ENCODE measurements at places on chromosomes 13 and 19.

DNA sequence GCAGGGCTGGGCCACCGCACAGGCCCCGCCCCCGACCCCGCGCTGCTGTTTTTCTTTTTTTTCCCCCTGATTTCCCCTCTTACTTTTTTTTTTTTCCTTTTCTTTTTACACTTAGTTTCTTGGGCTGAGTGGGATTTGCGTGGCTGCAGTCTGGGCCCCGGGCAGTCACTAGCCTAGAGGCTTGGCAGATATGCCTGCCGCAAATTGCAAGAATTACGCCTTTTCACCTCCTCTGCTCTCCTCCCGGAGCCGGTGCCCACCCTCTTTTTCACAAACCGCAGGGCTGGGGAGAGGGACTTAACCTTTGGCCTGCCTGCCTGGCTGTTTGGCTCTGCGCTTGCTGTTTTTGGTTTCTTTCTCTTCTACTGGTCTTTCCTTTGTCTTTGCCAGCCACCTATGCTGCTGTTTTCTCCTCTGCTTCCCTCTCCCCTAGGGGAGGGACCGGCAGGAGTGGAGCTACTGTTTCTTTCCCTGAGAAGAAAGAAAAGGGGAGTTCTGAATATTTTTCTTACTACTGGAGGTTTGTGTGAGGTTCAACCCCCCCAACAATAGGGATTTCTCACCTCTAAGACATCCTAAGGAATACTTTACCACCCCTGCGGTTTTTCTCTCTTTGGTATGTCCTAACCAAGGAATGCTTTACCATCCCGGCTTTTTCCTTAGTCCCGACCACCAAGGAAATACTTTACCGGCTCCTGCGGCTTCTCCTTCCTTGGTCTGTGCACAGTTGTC is 11.0 kb downstream of the ZNF552 start:
- H3K4me3 ChIP-seq = peak overlapping the region; percentile 89
- peaks cover 6% of the 10 kb centered on the region for H3K36me3 ChIP-seq
- DNase-seq = peak; percentile 45
- H3K27me3 ChIP-seq = no peaks in the 10 kb centered on the region
- H3K4me1 ChIP-seq = peaks cover 40% of the 10 kb centered on the region
- peak overlapping the region; percentile 97 for H3K27ac ChIP-seq

DNA sequence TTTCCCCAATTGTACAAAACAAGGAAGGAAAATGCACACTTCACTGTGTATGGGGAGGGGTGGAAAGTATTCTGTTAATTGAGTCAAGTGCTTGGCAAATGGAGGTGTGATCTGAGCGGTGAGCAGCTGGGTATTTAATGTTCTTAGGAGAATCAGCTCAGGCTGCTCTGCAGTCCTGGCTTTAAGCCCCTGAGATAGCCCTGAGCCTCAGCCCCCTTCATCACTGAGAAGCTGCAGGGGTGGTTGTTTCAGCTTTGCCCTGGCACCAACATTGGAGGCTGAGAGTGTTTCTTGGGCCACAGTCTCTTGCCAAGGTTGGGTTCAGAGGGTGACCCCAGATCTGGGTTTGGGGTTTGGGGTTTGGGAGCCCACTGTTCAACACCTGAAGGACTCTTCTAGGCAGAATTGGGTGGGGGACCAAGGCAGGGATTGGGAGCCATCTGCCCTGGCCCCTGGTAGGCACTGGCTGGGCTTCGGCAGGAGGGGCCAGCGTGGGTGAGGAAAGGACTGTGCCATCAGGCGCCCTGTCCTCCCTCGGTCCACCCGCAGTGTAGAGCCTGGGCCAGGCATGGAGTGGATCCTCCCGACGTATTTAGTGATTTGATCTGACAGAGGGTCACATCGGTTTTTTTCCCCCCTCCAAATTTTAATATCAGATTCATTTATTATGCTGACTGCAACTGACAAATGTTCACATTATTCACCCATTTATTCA is 66.7 kb upstream of the ZNF536 start:
- H3K27ac ChIP-seq = no peak overlapping the region
- no peak overlapping the region for H3K4me3 ChIP-seq
- DNase-seq = no peak
- peaks cover 3% of the 10 kb centered on the region for H3K36me3 ChIP-seq
- peaks cover 45% of the 10 kb centered on the region for H3K4me1 ChIP-seq

DNA sequence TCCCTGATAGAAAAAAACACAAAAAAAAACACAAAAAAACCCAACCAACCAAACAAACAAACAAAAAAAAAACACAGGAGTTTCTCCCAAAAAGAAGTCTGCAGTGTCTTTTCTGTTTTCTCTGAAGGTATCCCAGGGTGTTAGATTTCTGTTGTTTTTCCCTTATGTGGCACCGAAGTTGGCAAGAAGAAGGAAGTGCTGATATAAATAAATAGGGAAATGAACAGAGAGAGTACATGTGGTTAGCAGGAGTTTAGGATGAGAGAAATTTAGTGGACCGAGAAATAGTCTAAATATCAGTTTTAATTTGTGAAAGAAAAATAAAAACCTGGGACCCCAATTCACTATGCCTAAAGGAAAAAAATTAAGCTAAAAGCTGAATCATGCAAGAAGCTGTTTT is 287.0 kb upstream of the SGCG start:
- H3K4me3 ChIP-seq = no peak overlapping the region
- no peaks in the 10 kb centered on the region for H3K4me1 ChIP-seq
- no peak for DNase-seq
- no peaks in the 10 kb centered on the region for H3K27me3 ChIP-seq

- no peaks in the 10 kb centered on the region for H3K4me1 ChIP-seq
- no peaks in the 10 kb centered on the region for H3K27me3 ChIP-seq
- no peak for DNase-seq
- H3K27ac ChIP-seq = no peak overlapping the region
- no peaks in the 10 kb centered on the region for H3K36me3 ChIP-seq
- no peak overlapping the region for H3K4me3 ChIP-seq
Measured at GRCh38 chr19:45110851-45111266, 17.9 kb downstream of the PPP1R37 start.

GRCh38 chr13:97749174-97749573 is 204.3 kb upstream of the IPO5 start:
- H3K4me3 ChIP-seq = no peak overlapping the region
- H3K4me1 ChIP-seq = peaks cover 6% of the 10 kb centered on the region
- no peak overlapping the region for H3K27ac ChIP-seq
- no peak for DNase-seq
- H3K36me3 ChIP-seq = no peaks in the 10 kb centered on the region

GRCh38 chr19:21317821-21318220 is 11.4 kb downstream of the ZNF708 start:
- no peaks in the 10 kb centered on the region for H3K27me3 ChIP-seq
- H3K27ac ChIP-seq = no peak overlapping the region
- H3K4me1 ChIP-seq = peaks cover 17% of the 10 kb centered on the region
- H3K36me3 ChIP-seq = peaks cover 23% of the 10 kb centered on the region

- no peak for DNase-seq
- no peaks in the 10 kb centered on the region for H3K27me3 ChIP-seq
Measured at GRCh38 chr13:37484056-37484455, 114.5 kb downstream of the POSTN start.

Data from neural crest cell (in vitro differentiated cells).